Heart left ventricle (tissue), 16 donors: ENCODE measurements at places on chromosomes 5 and 9.

GRCh38 chr9:108835831-108836230, 20.0 kb downstream of the ACTL7B start:
- no peak for DNase-seq

GRCh38 chr9:76231001-76231400, 163.2 kb downstream of the RFK start:
- no peak for DNase-seq

- no peak for DNase-seq
Measured at GRCh38 chr5:1814183-1815020, 13.2 kb downstream of the NDUFS6 start.

DNA sequence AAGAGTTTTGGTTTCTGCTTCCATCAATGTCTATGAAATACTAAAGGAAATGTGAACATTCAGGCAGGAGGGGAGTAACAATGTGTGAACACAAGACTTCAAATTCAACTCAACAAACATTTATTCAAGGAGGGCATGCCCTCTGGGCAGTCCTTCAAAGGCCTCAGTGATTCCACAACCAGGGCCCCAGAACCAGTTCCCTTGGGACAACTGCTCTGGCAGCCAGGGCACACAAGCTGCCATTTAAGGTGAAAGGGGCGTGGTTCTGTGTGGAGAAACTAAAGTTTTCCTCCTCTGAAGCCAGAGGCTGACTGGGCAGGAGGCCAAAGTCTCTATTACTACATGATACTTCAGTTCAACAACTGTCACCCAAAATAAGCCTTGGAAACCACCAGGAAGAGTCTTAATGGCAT, 3.2 kb downstream of the RBM18 start:
- peak; percentile 88 for DNase-seq

- DNase-seq, result no peak
Measured at GRCh38 chr5:153623751-153624450, 133.4 kb downstream of the GRIA1 start.

- no peak for DNase-seq
Measured at GRCh38 chr5:29077451-29077850, 2039.1 kb upstream of the CDH9 start.

DNA sequence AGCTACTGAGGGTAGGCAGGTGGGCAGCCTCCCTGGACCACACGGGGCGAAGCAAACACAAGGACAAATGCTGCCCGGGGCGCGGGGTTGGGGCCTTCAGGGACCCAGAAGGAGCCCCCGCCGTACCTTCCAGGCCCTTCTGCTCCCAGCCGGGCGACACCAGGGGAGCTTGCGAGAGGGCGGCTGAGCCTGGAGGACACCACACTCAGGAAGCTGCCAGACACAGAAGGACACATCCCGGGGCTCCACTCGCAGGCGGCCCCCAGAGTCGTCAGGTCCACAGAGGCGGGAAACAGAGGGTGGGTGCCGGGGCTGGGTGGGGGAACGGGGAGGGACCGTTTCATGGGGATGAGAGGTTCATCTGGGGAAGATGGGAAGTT, 58.5 kb upstream of the UBAC1 start:
- DNase-seq, result no peak

GRCh38 chr9:133918111-133918813, 73.9 kb downstream of the VAV2 start:
- no peak for DNase-seq

GRCh38 chr5:37811866-37812265, 28.0 kb downstream of the GDNF start:
- DNase-seq, result no peak

- DNase-seq, result peak; percentile 94
Measured at GRCh38 chr5:78359831-78360673, at the start of gene SCAMP1. Gene SCAMP1 (plus strand): TSS chr5:78360617. CDS start chr5:78360672, 55 bp downstream.

DNA sequence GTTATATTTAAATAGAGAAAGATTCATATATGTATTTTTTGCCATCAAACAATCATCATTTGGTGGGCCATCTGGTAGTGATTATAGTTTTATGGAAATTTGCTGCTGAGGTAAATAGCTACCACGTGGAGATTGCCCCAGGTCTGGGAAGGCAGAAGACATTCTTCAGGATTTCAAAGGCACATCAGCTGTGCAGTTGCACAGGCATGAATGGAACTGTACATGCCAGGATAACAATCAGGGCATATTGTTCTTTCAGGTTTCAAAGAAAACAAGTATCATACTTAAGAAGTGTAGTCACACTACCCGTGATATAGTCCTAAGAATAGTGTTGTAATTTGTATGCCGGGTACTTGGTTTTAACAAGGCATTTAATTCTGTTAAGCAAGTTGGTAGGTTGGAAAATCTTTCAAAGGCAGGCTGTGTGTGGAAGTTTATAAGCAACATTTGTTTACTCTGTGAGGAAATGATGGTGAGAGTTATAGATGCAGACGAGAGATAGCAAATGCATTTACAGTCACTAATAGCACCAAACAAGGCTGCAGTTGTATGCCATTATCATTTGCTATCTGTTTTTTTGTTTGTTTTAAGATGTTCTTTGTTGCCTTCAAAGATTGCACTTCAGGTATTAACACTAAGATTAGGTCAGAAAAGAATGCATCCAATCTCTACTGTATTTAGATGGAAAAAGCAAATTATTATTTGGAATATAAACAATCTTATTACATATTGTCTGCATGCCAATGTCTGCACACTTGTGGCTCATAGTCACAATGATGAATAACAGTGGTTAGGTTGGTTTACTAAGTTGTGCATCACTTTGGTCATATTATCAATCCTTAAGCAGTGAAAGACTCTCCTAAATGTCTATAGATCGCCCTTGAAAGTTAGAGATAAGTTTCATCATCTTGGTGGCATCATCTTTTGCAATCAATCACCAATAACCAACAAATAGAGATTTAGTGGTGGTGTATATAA, 55.3 kb downstream of the RPS23 start:
- no peak for DNase-seq

DNA sequence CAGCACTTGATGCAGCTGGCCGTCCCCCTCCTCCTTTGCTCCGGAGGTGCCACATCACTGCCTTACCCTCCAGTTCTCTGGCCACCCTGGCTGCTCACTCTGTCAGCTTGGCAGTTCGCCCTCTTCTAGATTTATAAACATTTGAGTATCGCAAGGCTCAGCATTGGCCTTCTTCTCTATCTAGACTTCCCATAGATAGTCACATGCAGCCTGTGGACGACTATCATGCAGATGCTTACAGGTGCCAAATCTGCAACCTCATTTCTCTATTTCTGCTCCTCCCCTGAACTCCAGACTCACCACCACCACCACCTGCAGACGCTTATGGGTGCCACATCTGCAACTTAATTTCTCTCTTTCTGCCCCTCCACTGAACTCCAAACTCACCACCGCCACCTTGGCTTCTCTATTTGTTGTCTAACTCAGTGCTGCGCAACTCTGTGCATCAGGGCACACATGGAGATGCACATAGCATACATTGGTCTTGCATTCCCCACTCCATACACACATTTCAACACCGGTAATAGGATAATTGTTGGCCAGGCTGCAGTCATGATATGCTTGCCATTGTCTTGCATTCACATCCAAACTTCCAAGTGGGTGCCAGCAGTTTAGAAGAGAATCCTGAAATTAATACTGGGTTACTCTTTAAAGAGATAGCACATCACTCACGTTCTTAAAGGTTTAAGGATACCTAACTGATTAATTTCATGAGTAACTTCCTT, 1.9 kb upstream of the DAP start:
- DNase-seq, result no peak

DNA sequence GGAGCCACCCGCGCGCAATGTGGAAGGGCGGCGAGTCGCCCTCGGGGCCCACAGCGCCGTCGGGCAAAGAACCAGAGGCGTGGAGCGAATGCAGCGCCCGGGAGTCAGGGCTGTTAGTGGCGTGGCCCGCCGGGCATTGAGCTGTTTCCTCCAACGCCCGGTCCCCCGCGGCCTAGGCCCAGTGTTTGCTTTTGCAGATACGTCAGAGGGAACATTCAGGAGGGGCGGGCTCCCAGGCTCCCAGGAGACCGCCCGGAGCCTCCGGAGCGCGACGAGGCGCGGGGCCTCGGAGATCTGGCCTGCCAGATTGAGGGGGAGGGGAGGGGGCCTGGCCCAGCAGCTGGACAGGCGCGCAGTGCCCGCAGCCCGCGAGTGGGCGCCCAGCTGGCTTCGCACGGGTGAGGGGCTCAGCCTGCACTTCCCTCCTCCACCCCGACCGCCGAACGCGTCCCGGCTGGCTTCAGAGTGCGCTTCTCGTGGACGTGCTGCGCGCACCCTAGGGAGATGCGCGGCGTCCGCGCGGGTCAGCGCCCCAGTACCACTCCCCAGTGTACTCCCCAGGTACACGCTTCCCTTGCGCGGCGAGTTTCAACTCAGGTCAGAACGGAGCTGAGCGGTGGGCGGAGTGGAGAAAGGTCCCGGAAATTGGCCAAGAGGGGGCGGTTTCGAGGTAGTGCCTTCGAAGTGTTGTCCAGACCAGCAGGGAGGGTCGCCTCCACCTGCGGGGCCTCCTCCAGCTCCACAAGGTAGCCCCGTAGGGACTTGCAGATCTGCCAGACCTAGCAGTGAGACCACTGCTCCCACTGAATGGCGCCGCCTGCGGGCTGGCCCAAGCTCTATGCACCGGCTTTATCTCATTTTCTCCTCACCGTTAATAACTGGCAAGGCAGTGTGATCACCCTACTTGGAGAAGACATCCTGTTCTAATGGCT, 130.4 kb downstream of the TMEM174 start:
- DNase-seq, result no peak
